ENCODE measurements at places on chromosomes 7 and 10.

DNA sequence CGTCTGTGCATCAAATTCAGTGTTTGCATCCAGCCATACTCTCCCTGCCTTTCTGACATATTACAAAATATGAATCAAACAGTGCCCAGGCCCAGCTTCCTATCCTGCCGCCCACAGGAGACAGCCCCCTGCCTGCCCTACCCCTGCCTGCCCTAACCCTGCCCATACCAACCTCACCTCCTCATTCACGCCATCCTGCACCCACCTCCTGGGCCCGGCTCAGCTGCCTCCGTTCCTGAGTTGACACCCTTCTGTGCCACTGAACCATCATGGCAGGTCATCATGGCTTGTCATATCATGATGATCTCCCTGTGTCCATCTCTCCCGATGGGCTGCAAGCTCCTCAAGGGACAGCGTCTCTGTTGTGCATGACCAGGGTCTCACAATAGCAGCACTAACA lies 72.3 kb downstream of the TNS3 start:
- no peak for DNase-seq

GRCh38 chr10:73218431-73219191 lies 28.4 kb downstream of the DNAJC9 start:
- no peak for DNase-seq

GRCh38 chr10:70846795-70847194 lies 31.0 kb downstream of the SGPL1 start:
- no peak for DNase-seq

DNA sequence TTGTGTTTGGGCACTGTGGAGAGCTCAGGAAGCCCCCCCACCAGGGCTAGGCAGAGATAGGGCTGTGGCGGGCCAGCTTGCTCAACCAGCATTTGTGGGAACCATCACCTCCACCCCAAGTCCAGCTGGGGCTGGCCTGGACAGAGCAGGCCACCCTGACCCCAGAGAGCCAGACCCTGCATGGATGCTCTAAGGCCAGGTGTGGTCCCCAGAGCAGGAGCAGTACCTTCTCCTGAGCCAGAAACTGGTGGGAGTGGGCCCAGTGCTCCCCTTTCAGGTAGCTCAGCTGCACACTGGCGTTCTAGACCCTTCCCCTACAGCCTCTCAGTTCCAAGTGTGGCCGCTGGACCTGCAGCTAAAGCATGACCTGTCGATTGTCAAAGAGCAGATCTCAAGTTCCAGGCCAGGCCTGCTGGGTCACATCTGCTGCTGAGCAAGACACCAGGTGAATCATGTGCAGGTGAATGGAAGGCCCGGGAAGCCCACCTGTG lies 57.2 kb downstream of the RASGEF1A start:
- DNase-seq = no peak

GRCh38 chr7:124255041-124255655 lies 222.3 kb upstream of the TMEM229A start:
- no peak for DNase-seq

Data from SIG-M5 (cell line).